ENCODE measurements at places on chromosomes 16 and 17.
A peak's percentile ranks its signal among the peaks of the same experiment; 100 is the strongest.

DNA sequence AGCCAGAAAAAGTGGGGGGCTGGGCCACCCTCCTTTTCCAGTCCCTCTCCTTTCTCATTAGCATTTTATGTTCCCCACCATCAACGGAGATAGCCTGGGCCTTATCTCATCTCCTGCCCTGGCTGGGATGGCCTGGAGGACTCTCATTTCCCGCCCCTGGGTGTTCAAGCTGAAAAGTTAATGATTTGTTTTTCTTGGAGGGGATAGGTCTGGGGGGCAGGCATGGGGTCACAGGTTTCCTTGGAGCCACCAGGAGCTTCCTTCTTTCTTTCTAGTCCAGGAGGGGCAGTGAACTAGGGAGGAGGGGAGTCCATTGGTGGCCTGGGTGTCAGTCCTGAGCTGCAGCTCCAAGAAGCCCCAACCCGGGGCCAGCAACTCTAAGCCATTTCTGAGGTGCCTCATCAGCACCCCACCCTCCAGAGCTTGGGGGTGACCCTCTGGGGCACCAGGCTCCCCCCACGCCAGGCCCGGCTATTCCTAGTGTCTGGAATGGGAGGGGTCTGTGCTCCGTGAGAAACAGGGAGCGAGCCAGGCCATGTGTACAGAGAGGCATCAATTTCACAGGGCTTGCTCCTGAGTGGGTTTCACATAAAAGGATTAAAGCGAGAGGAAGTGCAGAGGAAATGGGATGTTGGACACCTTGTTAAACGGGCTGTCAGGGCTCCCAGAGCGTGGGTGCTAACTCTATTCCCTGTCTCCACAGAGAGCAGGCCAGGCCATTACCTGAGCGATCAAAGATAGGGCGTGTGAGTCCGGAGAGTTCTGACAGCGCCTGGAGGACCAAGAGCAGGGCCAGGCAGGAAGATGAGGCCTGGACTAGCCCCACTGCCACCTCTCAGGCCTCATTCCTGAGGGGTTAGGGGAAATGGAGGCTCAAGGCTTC lies 90.6 kb upstream of the LHX1 start:
- DNase-seq: no peak

DNA sequence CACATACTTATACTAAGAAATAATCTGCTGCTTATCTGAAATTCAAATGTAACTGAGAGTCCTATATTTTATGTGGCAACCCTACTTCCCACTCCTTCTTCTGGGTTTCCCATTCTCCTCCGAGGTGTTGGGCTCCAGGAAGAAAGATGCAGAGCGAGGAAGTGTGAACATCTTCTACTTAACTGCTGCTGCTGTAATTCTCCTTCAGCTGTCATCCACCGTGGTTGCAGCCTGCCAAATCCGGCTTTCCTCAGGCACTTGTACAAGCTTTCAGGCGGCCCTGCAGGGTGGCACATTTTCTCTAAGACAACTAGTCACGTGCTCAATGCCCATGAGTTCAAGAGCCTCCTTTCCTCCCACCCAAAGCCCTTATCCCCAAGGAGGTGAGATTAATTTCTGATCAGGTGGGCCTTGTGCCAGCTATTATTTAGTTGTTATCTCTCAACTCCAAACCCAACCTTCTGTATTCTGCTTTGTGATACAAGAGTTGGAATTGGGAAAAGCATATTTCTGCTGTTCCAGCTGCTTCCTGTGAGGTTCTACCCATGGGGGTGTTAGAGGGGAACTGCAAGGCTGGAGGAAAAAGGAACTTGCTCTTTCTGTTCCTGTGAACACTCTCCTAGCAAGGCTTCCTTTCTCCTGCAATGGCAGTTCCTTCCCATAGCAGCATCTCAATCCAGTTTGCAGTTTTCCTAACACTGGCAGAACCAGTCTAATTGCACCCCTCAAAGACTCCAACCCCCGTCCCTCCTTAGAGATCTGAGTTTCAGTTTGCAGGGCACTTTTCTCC lies 67.6 kb upstream of the RBBP6 start:
- DNase-seq: no peak

DNA sequence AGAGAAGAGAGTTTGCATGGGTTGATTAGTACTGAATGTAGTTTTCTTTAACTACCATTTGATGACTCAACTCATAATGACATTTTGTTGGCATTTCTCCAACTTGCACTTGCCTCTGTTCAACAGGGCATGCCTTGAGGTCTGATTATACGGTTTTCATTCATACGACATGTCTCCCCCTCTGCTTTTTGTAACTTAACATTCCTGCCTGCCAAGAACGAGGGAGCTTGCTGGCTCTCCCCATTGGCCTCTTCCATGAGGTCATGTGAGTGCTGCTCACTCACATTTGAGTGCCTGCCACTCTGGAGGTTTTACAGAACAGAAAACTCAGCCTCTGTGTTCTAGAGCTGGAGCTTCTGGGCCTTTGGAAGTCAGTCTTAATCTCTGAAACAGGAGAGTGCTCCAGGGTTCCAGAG lies 19.7 kb downstream of the MAP2K6 start:
- no peak for DNase-seq

GRCh38 chr16:88685156-88686061 lies 898 bp downstream of the SNAI3 start:
- peak; percentile 71 for DNase-seq

DNA sequence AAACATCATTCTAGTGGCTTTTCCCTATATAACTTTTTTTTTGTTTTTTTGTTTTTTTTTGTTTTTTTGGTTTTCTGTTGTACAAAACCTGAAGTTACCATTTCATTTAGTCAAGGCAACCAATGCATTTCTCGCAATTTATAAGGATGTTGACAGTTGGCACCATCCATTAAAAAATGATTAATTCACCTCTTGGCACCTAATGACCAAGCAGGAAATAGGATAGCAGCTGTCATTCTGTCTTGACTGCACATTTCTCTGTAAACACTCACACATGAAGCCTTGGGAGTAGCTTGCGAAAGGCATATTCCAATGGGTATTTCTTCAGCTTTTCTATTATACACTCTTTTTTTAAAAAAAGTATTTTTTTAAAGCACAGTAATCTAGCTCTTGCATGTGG lies 77.5 kb downstream of the SYCE1L start:
- peak; percentile 75 for DNase-seq

DNA sequence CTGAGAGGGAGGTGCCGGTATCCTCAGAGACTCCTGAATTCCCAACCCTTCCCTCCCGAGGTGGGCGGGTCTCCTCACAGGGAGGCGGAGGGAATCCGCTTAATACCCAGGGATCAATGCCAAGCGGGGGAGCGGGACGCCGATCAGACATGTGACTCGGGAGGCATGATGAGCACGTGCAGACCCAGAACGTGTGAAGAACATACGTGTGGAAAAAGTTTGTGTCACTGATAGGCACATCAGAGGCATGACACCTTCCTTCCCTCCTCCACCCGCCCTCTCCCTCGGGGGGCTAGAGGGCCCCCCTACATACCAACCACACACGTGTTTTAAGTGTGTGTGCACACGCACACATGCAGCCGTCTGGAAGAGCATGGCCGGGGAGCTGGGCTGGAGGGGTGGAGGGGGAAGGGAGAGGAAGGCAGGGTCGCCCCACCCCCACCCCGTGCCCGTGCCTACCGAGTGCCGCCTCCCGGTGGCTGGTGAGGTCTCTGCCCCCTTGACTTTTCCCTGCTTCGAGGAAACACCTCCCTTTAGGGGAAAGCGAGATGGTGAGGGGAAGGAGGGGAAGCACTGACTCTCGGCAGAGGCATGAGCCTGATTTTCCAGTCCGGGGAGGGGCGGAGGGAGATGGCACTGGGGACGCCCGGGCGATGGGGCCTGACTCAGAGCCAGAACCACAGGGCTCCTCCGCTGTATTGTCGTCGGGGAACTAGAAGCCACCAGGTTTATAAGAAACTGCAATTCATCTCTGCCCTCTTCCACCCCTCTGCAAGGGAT lies 12.1 kb upstream of the TBX21 start:
- DNase-seq: peak; percentile 36

DNA sequence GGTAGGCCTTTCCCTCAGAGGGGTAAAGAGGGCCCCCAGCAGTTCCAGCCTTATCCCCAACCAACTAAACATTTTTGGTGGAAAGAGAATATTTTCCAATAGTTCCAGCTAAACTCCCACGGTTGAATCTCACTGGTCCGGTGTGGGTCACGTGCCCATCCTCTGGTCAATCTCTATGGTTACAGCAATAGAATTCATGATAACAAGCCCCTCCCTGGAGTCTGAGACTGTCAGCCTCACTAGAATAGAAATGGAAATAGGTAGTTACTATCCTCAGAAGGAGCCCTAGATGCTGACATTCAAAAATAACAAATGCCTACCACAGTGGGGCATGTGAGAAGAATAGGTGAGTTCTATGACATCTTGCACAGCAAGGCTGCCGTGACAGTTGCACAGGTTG lies 37.5 kb upstream of the LITAF start:
- no peak for DNase-seq

DNA sequence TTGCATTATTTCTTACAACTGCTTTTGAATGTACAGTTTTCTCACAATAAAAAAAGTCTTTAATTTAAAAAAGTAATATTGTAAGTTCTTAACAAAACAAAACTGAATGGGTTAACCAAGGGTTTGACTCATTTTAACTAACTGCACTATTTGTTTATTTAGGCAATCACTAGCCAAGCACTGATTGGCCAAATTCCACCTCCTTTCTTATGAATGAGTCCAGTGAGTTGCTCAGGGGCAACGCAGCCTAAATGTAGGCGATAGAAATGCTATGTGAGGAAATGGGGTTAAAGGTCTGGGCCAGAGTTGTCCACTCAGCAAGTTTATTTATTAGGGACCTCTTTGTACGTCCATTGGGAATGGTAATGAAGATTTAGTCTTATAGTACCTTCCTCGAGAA lies 89.6 kb upstream of the MAF start:
- DNase-seq: no peak

GRCh38 chr17:8163978-8164814 lies 1.4 kb upstream of the VAMP2 start:
- DNase-seq: peak; percentile 79
